Chondrocyte (in vitro differentiated cells): ENCODE measurements at places on chromosomes 1 and 21.

- DNase-seq, result no peak
Measured at GRCh38 chr1:33190701-33191100, 8.9 kb upstream of the TRIM62 start.

DNA sequence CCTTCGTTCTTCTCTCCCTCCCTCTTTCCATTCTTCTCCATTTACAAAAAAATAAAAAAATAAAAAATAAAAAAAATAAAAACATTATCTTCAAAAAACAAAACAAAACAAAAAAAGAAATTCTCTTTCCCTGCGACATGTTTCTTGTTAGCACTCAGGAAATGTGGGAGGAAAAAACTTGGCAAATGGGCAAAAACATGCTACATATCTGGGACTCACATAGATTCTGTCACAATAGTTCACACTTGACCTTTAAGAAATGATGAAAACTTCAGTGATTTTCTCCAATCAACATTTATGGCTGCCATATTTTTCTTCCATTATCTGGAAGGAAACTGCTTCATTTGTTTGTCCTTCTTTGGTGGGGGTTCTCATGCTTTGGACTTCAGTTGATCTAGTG, 109.3 kb downstream of the PRKAB2 start:
- DNase-seq, result no peak

- no peak for DNase-seq
Measured at GRCh38 chr1:214917081-214917635, 165.4 kb upstream of the KCNK2 start.

DNA sequence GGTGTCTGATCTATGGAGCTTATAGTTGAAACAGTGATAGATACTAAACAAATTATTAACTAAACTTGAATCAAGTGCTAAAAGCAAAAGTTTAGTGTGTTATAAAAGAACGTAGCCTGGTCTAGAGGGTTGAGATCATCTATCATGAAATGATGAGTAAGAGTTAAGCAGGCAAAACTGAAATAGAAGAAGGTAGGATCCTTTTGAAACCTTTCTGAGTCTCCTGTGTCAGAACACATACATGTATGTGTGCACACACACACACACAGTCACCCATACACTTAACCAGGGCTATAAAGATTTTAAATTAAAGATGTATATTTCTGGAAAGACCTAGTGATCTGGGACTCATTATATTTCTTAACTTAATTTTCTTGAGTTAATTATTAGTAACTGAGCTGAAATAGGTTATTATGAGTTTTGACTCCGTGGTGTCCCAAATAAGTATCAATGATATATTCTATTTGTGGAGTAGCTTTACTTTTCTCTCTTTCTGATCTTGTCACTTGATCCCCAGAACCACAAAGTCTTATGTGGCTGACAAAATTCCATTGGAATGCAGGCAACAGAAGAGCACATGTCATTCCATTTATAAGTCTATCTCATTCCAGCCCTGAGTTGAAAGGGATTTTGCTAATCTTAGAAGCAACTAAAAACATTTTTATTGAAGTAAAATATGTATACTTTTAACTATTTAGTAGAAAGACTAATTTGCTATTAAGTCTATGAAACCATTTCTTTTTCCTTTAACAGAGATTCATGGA, 70.7 kb downstream of the PRRX1 start:
- DNase-seq, result no peak

- no peak for DNase-seq
Measured at GRCh38 chr1:107782217-107782845, 182.6 kb downstream of the VAV3 start.

DNA sequence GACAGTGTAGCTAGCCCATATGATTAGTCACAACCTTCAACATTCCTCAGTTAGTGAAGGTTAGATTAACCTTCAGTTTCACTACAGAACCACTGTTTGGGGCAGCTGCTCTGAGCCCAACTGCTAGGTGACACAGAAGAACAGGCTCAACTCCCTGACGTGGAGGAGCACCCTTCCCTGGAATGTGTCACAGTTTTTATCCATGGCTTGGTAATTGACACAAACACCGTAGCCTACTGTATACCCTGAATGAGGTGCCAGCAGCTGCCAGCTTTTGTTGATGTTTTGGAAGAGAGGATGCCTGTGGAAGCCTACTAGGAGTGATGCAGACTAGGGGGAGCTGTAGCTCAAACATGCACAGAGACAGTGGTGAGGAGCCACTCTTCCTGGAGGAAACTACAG, 56.6 kb upstream of the CR2 start:
- no peak for DNase-seq

- peak; percentile 79 for DNase-seq
Measured at GRCh38 chr1:21568006-21568746, 59.0 kb downstream of the ALPL start.

- no peak for DNase-seq
Measured at GRCh38 chr1:209704584-209704983, at the start of gene HSD11B1. TSS of gene HSD11B1 (plus strand) at chr1:209704846. CDS start at chr1:209704943, 97 bp downstream.

DNA sequence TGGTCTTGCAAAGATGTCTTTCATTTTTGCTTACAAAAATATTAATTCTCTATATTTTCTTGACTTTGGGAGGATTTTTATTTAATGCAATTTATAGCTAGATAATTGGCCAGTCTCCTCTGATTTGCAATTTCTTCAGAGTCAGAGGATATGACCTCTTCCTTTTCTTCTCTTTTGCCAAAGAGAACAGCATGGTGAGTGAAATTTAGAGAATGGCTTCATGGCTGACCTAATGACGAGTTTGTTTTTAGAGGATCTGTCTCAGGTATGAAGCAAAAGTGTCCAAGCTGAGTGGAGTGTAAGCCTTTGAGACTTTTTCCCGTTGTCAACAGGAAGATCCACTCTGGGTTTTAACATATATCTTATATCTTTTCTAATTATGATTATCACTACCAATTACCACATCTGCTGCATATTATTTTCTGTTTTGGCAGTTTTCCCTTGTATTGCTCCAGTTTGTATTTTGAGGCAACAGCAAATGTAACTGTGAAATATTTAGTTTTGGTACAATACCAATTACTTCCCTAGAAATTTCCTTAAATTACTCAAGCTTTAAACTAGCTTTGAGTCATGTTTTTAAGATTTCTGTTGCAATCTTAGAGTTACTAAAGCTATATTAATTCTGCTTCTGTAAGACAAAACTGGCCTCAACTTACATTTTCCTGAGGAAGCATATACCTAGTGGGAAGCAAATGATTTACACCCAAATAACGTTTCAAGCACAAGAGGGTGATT, 332.8 kb upstream of the ZRANB2 start:
- DNase-seq, result no peak

DNA sequence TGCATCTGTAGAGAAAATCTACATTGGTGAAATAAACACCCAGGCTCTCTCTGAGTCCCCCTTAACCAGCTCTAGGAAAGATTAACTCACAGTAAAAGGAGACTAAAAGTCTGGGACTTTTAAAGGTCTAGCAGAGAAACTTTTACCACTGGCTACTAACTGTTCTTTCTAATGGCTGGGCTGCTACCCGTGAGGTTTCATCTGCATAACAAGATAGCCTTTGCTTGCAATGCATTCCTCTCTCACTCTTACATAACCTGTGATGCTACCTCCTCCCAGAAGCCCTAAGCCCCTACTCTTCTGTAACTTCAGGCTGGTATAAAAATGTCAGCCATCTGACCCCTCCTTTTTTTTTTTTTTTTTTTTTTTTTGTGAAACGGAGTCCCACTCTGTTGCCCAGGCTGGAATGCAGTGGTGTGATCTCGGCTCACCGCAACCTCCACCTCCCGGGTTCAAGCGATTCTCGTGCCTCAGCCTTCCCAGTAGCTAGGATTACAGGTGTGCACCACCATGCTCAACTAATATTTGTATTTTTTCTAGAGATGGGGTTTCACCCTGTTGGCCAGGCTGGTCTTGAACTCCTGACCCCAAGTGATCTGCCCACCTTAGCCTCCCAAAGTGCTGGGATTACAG, 344.2 kb downstream of the RGS7 start:
- DNase-seq, result no peak

DNA sequence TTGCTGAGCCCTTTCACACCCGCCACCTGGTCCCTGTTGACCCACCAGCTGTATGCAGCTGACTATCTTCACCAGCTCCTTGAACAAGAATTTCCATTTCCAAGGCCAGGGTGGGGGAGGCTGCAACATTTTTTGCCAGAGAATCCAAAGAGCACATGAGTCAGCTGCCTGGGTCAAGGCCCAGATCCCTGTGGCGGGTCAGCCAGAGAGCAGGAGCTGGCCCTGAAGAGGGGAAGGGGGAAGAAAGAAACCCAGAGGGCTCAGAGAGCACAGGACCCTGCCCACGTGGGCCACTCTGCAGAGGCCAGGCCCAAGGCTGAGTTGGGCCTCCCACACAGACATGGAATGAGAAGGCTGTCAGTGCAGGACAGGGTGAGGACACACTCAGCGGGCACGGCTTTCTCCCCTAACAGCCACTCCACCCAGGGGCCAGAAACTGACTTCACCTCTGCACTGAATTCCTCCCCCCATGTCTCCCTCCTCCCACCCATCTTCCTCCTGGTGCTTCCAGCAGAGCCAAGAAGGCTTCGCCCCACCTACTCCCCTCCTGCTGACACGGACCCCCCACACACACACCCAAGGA, 28.9 kb downstream of the S100A6 start:
- no peak for DNase-seq

DNA sequence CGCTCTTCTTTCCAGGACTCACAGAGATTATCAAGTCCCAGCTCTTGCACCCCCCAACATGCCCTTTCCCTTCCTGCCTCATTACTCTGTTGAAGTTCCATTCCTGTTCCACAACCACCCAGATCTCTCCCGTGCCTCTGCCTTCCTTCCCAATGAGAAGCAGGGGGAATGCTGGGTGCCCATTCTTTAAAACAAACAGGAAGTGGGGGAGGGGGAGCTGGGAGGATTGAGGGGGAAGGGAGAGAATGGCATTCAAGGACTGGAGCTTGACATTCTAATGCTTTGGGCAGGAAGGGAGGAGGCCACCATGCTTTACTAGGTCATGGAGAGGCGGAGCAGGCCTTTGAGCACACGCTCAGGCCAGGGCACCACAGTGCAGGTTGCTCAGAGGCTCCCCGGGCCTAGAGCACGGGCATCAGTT, 150.3 kb upstream of the IRF2BP2 start:
- no peak for DNase-seq

DNA sequence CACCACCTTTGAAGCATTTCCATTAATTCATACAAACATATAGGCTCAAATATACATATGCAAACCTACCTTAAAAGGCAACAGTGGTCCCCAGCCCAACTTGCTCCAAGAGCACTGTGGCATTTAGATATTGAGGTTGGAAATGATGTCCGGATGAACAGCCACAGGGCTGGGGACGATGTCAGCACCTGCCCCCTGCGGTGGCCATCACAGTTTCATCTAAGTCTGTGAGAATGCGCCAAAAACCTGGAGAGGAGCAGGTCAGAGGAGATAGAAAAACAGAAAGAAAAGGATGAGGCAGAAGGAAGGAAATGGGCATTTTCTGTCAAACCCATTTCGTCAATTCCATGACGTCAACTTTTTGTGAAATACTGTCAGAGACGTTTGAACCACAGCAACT, 67.4 kb downstream of the TIAM1 start:
- no peak for DNase-seq
